ENCODE measurements at places on chromosomes 2 and 18.

- no peak for DNase-seq
These were observed 11.4 kb upstream of the ZAP70 start for GRCh38 chr2:97701851-97702465.

DNA sequence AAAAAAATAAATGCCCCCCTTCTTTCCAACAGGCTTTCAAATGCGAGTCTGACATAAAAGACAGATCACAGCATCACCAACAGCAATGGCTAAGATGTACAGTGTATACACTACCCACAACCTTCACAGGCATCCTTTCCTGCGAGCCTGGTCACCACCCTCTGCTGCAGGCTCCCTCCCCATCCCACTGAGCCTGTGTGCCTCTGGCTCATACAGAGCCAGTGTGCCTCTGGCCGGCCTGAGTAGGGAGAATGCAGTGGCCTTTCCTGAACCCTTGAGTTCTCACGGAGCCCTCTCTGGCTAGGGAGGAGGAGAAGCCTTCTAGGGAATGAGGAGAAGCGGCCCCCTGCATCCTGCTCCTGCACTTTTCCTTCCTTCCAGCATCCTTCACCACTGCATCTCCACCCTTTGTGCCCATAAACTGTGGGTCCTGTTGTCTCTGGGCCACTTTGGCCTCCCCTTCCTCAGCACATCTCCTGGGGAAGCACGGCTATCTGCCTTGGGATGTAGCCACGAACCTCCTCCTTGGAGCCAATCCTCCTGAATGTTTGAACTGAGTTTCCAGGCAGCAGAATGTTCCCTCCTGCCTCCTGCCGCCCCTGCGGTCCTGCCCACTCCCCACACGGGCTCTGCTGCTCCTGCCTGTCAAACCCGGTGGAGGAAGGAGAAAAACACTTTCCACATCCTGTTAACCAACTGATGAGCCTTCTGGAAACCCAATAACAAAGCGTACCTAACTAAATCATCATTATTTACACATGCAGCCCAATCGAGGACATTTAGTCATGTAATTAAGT, 22.5 kb downstream of the GYPC start:
- DNase-seq: no peak

- no peak for DNase-seq
These were observed 82.8 kb downstream of the SLC25A12 start for GRCh38 chr2:171811245-171811628.

DNA sequence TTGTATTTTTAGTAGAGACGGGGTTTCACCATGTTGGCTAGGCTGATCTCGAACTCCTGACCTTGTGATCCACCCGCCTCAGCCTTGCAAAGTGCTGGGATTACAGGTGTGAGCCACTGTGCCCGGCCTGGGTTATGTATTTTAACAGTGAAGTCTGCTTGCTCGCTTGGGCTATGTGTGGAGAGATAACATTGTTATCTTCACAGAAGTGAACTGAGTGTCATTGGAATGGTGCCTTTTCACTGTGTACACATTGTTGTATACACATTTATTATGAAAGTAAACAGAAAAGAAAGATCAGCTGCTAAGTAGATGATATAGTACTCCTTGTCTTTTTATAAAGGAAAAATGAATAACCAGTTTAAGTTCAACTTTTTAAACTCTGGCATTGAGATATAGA, 30.4 kb downstream of the RNF138 start:
- no peak for DNase-seq

GRCh38 chr2:153386481-153386897, 92.1 kb downstream of the RPRM start:
- DNase-seq: no peak

GRCh38 chr2:101120124-101120996, 30.8 kb downstream of the TBC1D8 start:
- no peak for DNase-seq

GRCh38 chr2:144560251-144560650, 40.3 kb upstream of the ZEB2 start:
- DNase-seq: no peak

- DNase-seq: no peak
These were observed 64.6 kb downstream of the THNSL2 start for GRCh38 chr2:88234760-88235159.

- no peak for DNase-seq
These were observed 89.7 kb downstream of the TMEM247 start for GRCh38 chr2:46569061-46569560.

- DNase-seq: no peak
These were observed 50.3 kb downstream of the KANSL3 start for GRCh38 chr2:96587843-96588242.

- DNase-seq: no peak
These were observed 307.5 kb downstream of the GALR1 start for GRCh38 chr18:77557046-77557587.

DNA sequence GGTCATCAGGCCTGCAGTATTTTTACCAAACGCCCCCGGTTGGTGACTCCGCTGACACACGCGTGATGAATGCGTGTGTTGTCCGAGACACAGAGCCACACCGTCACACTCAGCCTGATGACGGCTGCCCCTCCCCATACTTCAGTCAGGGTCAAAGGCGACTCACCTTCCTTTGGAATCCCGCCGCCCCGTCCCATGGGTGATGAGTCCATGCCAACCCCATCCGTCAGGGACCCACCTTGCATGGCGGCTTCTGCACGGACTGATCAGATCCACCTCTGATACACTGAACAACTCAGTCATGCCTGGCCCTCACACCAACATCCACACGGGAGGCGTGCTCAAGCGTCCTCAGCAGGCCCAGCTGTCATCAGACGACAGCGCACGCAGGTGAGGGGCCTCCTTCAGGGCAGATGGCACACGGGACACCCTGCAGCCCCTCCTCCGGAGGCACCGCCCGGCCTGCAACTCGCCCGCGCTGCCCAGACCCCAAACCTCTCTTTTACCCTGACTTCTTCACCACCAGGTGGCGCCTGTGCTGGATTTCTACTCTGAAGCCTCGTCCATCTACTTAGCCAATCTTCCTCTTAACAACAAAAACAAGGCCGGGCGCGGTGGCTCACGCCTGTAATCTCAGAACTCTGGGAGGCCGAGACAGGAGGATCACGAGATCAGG, 89.2 kb downstream of the ZNF516 start:
- peak; percentile 47 for DNase-seq

DNA sequence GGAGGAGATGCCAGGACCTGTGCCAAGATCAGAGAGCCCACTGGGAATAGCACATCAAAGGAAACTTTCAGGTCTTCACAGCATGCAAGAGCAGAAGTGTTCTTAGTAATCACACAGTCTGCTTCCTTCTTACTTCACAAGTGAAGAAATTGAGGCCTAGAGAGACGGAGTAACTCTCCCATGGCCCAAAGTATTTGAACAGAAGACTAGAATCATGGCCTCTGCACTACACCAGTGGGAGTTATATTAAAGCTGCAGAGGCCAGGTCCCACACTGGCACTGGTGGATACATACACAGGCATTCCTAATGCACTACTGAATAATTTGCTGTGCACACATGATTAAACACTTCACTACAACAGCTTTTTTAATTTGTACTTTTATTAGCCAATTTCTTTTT, 107.6 kb upstream of the RMP24 start:
- no peak for DNase-seq

DNA sequence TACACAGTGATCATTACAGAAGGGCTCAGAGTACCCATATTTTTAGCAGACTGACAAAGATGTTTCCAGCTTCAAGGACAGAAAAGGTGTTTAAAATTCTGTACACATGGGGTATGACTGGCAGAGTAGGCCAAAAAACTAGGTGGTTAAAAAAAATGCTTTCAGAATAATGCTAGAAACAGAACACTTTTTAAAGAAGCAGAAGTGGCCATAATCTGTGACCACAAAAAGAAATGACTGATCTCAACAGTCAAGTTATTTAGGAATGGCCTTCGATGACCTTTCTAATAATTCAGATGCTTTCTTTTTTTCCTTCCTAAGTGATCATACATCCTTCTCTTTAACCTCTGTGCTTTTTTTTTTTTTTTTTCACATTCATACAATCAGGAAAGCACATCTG, 4.1 kb upstream of the AQP4 start:
- no peak for DNase-seq

- DNase-seq: no peak
These were observed 27.2 kb upstream of the STAT4 start for GRCh38 chr2:191177751-191178736.

- no peak for DNase-seq
These were observed 111.2 kb downstream of the CLIP4 start for GRCh38 chr2:29226375-29226774.

- DNase-seq: no peak
These were observed 1334.8 kb upstream of the CELF4 start for GRCh38 chr18:38900445-38900844.

GRCh38 chr2:29215073-29215472, 99.9 kb downstream of the CLIP4 start:
- DNase-seq: no peak

DNA sequence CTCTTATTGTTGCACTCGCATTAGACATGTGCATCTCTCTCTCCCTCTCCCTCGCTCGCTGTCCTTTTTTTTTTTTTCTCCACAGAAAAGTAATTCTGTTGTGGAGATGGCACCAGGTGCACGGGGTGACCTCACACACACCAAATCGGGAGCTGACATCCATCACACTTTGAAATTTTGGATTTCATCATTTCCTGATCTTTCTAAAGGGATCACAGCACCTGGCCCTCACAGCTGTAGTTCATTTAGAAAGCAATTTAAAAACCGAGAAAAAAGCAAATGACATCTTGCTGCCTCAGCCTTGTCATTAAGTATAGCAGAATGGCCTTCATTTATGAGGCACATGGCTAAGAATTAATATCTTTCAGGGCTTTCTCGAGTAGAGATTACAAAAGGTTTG, 717.2 kb downstream of the RNF144A start:
- peak; percentile 50 for DNase-seq

DNA sequence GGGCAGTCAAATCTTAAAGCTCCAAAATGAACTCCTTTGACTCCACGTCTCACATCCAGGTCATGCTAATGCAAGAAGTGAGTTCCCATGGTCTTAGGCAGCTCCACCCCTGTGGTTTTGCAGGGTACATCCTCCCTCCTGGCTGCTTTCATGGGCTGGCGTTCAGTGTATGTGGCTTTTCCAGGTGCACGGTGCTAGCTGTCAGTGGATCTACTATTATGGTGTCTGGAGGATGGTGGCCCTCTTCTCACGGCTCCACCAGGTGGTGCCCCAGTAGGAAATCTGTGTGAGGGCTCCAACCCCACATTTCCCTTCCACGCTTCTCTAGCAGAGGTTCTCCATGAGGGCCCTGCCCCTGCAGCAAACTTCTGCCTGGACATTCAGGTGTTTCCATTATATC, 105.2 kb upstream of the MSTN start:
- DNase-seq: no peak

- no peak for DNase-seq
These were observed 102.8 kb upstream of the CERS6 start for GRCh38 chr2:168353251-168353650.

DNA sequence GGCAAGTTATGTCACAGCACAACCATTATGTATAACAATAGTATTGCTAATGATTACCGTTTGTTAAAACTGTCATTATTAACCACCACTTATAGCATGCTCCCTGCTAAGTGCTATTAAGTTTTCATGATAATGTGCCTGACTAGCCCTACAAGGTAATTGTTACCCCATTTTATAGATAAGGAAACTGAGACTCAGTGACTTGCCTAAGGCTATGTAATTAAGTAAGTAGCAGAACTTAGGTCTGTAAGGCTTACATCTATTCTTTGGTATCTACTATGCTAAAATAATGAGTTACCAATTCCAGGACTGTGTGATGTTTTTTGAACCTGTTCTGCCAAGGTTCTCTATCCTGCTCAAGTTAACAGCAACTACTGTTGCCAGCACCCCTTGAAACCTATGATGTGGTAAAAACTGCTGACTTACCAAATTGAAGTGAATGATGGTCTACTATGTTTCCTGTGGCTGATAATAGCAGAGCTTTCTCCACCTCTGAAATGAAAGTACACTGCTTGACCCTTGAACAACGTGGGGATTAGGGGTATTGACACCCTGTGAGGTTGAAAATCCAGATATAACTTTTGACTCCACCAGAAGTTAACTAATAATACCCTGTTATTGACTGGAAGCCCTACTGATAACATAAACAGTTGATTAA, 18.2 kb downstream of the ACVR2A start:
- DNase-seq: no peak

- DNase-seq: no peak
These were observed 186.4 kb downstream of the CNTNAP5 start for GRCh38 chr2:124211461-124211860.

- DNase-seq: no peak
These were observed at the start of gene POMC for GRCh38 chr2:25168256-25169072. Gene POMC, minus strand, starts transcription at chr2:25168580. Its CDS starts 3,808 bp downstream, at chr2:25164772.

DNA sequence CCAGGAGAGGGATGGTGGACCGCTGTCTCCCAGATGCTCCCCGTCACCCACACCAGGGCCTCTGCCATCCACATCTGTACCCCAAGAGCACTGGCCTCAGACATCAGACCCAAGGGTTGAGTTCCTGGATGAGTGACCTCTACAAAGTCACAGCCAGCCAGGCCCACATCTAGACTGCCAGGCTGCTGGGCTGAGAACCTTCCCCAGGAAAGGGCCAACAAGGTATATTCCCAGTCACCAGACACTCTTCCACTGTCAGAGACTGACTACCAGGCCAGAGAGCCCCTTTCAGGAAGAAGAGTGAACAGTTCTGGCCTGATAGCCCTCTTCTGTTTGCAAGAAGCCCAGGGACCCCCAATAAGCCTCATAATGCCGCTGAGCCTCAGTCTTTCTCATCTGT, 44.3 kb downstream of the C1QL2 start:
- DNase-seq: no peak

DNA sequence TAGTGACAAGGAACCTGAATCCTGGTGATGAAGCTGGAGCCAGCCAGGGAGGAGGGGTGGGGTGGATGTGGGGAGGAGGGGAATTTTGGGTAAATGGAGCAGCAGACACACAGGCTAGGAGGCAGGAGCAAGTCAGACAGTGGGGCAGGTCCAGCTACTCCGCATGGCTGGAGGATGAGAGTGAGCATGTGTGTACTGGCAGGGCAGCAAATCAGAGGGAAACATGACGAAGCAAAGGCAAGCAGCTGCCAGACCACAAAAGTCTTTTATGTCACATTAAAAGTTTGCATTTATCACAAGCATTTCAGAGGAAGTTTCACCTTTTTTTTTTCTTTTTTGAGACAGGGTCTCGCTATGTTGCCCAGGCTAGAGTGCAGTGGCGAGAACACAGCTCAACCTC, 11.9 kb upstream of the KIDINS220 start:
- no peak for DNase-seq

DNA sequence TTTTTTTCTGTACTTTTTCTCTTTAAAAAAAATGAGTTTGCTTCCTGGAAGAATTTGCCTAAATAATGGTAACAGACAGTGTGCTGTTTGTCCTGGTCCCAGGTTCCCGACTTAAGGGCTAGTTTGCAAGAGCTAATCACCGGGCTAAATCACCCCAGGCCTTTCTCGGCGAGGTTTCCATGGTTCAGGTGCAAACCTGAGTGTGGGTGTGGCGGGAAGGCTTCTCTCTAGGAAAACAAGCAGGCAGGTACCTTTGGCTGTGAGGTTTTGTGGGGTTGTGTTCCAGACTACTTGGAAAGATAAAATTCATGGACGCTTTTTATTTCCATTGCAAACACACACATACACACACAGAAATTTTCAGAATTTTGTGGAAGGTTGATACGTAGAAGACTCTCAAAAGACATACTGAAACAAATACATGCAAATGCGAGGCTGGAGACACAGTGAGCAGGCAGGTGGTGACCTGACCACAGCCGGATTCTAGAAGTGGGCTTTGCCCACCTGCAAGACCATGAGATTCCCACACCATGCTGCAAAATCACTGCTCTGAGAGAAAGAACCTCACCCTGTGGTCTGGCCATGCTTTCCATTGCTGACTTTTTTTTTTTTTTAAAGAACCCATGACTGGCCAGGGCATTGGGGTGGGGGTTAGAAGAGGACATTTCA, 815 bp downstream of the CNDP1 start:
- DNase-seq: no peak

- no peak for DNase-seq
These were observed 1.8 kb upstream of the WIPF1 start for GRCh38 chr2:174599310-174599921.
